ENCODE measurements at places on chromosomes 3 and 15.

GRCh38 chr15:36784098-36784670 lies 204.8 kb downstream of the CDIN1 start:
- DNase-seq, result no peak

DNA sequence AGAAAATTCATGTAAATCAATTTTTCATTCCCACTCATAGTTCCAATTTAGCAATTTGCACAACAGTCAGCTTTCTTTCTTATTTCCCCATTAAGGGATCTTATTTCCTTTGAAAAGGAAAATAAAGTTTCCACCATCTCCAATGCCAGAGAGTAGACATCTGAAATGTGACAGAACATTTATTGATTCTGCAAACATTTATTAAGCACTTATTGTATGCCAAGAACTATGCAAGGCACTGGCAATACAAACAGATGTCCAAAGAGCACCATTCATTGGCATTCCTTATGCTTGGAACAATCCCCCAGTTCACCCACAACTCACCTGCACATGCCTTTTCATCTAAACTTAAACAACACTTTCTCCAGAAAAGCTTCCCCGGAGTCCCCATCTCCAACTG lies 2.5 kb upstream of the TFDP2 start:
- DNase-seq, result no peak

GRCh38 chr15:84638103-84638502 lies 16.0 kb downstream of the WDR73 start:
- DNase-seq, result peak; percentile 15

DNA sequence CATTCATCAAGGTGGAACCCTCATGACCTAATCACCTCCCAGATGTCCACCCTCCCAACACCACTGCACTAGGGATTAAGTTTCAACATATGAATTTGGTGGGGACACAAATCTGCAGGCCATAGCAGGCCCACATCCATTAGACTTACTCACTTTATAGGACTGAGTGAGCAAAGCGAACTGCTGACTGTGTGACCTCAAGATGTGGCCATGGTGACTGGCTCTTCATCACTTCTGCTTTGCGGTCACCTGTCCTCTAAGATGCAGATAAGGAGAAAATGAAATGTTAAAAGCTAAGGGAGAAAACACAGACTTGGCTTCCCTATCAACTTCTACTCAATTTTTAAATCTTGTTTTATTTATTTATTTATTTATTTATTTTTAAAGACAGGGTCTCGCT lies 14.5 kb upstream of the DCP1A start:
- DNase-seq, result no peak

GRCh38 chr3:20288050-20288449 lies 102.0 kb upstream of the SGO1 start:
- no peak for DNase-seq

- DNase-seq, result no peak
These were observed 9.4 kb downstream of the DLL4 start for GRCh38 chr15:40938536-40938870.

DNA sequence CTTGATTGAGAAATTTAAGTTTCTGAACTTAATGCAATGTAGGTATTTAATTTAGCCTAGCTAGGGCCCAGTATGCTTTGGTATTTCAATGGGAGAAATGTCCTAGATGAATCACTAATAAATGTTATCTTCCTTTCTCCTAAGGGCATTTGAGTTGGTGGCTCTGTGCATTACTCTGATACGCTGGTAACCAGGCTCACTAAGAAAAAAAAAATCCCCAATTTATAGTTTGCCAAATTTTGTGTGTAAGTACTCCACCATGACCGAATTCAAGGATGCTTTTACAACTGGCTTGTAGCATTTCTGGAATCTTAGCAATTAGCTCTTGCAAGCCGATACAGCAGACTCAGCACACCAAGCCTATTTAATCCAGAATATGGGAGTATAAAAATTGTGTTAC lies 94.6 kb upstream of the LPP start:
- no peak for DNase-seq

DNA sequence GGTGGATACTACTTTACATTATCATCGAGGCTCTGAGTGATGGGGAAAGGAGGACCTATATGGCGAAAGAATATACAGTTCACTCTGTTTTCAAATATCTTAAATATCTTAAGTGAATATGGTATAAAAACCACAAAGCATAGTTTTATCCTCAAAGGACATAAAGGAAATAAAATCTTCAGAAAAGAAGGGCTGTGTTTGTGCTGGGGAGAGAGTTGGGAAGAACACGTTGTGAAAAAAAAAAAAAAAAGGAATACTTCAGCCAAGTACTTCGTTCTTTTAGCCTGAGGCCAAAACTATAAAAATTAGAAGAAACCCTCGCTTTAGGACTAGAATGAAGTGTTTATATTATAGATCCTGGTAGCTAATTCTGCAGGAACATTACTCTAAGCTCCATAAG lies 10.2 kb upstream of the TMEM212 start:
- no peak for DNase-seq

DNA sequence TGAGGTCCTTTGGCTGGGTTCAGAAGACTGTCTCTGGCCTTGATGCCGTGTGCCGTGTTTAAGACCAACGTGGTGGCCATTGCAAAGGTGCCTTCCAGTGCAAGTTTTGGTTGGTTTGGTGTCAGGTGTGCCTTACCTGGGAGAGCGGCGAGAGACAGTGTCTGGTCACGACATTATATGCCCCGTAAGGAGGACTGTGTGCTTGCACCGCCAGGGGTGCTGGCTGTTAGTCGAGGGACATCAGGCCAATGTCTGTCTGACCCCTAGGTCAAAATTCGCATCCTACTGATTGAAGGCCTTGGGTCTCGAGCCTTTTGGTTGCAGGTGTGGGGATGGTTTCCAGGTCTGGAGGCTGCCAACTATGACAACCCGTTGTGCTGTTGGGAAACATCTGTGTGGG lies 111.9 kb downstream of the SNRPN start:
- no peak for DNase-seq

DNA sequence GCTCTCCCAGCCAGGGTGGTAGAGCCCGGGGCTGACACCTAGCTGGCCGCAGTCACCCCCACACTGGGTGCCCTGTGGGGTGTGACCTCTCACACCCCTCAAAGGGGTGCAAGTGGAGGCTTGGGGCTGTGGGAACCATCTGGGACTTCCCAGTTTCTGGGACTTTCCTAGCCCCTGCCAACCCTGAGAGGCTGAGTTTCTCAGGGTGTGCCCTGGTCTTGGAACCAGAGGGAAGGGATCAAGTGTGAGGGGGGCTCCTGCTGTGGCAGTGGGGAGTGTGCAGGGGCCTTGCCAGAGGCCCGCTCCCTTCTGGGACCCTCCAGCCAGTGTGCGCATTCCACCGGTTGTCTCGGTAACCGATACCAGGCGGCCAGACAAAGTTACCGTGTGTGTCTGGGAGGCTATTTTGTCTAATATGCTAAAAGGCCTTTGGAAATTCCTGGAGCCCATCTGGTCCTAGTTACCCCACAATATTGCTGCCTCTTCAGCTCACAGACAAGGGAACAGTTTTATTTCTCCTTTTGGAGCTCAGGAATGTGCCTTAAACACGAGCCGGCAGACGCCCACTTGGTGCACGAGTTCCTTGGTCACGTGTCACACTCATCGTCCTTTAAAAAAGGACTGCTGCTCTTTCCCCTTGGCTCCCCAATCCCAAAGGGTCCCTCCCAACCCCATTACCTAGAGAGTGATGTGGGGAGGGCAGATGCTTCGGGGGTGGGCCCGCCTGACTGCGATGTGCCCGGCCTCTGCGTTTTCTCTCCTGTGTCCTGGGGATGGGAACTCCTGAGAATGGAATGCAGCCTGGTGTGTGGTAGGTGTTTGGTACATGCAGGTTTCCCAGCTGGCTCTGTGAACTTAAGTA lies 33.2 kb downstream of the HDAC11 start:
- DNase-seq, result no peak

DNA sequence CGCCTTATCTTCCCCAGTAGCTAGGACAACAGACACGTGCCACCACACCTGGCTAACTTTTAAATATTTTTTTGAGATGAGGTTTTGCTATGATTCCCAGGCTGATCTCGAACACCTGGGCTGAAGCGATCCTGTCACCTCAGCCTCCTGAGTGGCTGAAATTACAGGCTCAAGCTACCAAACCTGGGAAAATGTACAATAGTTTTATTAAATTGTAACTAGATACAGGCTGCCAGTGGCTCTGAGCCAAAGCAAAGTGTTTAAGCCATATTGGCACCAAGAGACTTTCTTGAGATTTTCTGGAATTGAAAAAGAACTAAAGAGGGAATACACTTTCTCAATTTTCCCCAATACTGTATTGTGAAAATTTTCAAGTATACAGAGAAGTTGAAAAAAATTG lies 204.3 kb downstream of the SUCLG2 start:
- DNase-seq, result no peak

DNA sequence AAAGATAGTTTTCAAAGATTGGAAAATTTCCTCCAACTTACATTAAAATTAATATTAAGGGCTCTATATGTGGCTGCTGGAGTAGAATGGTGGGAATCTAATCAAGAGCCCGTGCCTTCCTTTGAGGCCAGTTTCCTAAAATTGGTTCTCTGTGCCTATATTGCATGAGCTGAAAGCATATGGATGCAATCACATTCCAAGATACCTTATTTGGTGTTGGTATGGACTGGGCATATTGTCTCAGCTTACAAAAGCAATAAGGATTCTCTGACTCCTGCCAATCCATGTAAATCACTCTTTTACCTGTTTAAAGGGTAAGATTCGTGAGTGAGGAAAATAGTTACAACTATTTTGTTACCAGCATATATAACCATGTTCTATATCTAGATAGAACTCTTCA lies 111.6 kb downstream of the GREM1 start:
- no peak for DNase-seq

DNA sequence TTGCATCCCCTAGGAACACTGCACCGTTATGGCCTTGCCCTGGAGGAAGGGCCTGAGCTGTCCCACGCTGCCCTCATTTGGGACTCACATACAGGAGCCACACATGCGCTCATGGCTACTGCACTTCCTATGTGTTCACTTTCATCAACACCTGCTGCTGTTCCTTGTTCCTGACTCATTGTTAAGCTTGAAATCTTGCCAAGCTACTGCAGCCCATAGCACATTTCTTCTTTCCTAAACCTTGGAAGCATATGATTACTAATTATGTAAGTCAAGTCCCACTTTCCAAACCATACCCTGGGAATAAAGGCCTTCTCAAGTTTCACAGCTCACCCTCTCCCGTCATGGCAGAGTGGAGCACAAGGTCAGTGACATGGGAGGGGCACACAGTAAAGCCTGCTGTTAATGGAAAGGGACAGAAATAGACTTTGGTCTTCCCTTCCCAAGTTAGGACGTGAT lies 307.9 kb downstream of the CLSTN2 start:
- no peak for DNase-seq

DNA sequence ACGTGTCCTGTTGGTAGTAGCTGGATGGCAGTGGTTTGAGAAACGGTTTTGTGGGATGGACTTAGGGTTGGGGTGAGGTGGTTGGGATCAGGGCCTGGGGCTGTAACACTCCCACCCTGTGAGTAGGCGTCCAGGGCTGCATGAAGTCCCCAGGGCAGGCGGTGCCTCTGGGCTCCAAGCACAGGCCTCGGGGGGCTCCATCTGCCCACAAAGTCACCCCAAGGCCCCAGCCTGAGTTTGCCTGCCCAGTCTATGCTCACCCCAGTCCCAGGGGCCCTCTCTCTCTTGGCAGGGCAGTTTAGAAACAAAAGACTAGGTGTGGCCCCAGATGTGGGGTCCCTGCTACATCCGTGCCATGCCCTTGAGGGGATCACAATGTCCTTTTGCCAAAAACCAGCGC lies 86.9 kb upstream of the PRR23E start:
- DNase-seq, result no peak

DNA sequence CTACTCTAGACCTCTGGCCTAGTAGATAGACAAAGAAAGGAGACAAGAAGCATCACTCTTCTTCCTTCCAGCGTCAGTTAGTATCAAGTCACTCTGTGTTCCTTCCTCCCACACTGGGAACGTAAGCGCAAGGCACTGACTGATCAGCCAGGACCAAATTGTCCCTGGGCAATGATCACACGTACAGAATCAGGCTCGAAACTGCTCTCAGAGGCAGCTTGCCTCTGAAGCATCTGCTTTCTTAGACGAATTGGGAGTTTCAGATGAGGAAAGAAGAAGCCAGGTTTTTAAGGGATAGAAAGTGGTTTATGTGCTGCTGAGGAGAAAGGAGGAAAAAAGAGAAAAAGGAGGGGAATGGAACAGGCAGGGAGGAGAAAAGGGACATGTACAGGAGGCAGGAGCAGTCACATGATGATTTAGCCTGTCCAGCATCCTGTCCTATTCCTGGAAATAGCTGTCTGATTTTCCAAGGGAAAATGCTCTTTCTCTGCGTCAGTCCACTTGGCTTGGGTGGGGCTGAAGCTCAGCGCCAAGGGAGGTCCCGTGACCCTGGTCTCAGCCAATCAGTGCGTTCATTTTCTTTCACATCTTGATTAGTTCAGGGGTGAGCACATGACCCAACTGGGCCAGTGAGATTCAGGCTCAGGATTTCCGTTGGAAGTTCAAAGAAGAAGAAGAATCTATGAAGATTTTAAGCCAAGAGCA lies 102.0 kb upstream of the PRICKLE2 start:
- peak; percentile 64 for DNase-seq

- DNase-seq, result no peak
These were observed 121.3 kb downstream of the RPLP1 start for GRCh38 chr15:69573815-69574475.

- DNase-seq, result peak; percentile 48
These were observed 13.0 kb upstream of the CADPS start for GRCh38 chr3:62888180-62888579.

DNA sequence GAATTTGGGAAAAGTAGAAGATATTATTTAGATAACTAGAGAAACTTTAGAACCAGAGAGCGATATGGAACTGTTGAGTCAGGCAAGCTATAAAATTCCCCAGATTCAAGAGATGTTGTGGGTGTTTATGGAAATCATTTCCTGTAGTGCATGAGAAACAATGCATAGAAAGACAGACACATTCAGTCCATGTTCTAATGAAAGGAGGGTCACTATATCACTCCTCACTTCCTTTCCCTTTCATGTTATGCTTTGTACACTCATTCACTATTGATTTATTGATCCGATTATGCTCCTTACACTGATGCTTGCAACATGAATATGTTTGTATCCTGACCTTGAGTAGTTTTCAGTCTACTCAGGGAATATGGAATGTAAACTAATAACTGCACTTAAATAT lies 1459.9 kb upstream of the ALCAM start:
- no peak for DNase-seq

DNA sequence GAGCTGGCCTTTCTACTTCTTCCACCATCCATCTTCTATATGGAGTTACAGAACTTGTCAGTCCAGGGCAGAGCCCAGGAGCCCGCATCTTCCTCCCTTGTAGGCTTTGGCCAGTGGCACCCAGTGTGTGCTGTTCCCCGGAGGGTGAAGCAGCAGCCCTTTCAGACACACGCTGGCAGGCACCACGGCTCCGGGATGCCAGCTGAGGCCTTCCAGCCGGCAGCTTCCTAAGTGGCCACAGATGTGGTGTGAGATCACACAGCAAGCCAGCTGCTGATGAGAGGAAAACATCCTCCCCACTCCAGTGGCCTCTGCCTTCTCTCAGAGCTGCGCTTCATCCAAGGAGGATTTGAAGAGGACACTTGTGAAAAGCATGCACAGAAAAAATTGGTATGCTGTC lies 24.1 kb downstream of the CRABP1 start:
- no peak for DNase-seq

DNA sequence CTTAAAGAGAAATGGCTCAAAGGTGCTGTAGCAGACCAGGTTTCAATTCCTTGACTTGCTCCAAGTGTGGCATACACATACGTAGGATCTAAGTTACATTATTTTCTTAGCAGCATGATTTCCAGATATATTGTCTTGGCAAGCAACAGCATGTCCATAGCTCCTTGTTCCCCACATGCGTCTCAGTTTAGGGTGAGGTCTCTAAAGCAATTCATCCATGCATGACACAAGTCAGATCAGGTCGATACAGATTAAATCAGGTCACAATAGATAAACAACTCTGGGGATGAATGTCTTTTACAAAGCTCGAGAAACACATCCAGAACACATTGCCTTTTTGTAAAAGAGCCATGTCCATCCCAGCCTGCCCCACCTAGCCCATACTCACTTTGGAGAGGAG lies 108.9 kb upstream of the ABHD17C start:
- no peak for DNase-seq

All from WERI-Rb-1 (cell line).